ENCODE measurements at places on chromosomes 6 and 20.

DNA sequence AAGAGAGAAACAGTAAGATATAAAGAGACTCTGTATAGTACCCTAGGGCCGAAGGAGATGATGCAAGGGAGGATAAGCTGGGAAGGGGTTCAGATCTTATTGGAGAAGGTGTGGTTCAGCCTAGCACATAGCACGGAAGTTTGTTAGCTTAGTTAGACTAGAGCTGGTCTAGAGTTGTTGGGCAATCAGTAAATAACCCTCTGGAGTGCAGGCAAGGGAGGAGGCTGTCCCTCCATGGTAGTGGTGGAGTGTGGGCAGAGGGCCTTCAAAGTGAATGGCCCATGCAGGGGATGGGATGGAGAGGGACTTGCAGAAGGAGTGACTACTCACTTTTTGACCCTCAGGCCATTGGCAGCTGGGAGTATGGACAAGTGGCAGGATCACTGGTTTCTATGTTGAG is 20.0 kb downstream of the TULP4 start:
- no peak for DNase-seq

- no peak for DNase-seq
Measured at GRCh38 chr20:34634392-34634791, 42.5 kb downstream of the PIGU start.

DNA sequence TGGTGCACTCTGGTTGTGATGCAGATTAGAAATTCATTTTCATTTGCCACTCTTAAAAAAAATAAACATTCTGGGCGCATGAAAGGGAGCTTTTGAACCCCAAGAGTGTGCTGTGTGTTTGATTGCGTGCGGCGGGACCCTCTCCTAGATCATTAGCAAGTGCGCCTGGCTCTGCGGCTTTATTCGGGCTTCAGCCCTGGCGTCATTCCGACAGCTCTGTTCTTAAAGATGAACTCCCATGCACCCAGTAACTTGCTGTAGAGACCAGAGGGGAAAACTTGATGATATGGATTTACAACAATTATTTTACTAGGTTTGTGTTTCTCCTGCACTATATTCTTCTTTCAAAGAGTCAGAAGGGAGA is 48.9 kb upstream of the ARMC2 start:
- DNase-seq = no peak

GRCh38 chr20:13458860-13459451 is 179.8 kb downstream of the TASP1 start:
- DNase-seq = no peak

DNA sequence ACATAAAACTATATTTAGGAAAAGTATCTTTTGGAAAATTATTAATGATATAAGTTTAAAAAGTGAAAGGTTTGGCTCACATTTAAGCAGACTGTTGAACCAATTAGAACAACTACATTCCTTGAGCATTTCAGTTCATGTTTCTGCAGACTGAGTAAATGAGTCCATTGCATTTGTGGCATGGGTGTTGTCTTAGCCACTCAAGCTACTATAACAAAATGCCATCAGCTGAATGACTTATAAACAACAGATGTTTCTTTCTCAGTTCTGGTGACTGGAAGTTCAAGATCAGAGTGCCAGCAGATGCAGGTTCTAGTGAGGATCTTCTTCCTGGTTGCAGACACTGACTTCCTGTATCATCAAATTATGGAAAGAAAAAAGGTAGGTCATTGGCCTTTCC is 67.1 kb upstream of the SLC2A12 start:
- DNase-seq = no peak

DNA sequence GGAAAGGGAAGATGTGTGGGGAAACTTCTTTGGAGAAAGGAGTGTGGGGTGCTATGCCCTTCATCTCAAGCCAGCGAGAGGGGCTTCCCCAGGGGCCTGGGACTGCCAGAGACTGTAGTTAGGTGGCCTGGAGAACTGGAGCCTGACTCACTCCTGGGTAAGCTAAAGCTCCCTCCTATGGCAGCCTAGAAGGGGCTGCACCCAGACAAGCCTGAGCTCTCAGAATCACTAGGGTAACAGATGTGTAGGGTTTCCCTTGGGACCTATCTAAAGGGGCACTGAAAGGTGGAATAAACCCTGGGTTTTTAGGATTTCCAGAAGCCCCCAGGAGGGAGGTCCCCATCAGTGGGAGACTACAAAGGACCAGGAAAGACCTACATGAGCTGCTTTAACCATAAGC is 1.6 kb upstream of the ARMC2 start:
- no peak for DNase-seq

DNA sequence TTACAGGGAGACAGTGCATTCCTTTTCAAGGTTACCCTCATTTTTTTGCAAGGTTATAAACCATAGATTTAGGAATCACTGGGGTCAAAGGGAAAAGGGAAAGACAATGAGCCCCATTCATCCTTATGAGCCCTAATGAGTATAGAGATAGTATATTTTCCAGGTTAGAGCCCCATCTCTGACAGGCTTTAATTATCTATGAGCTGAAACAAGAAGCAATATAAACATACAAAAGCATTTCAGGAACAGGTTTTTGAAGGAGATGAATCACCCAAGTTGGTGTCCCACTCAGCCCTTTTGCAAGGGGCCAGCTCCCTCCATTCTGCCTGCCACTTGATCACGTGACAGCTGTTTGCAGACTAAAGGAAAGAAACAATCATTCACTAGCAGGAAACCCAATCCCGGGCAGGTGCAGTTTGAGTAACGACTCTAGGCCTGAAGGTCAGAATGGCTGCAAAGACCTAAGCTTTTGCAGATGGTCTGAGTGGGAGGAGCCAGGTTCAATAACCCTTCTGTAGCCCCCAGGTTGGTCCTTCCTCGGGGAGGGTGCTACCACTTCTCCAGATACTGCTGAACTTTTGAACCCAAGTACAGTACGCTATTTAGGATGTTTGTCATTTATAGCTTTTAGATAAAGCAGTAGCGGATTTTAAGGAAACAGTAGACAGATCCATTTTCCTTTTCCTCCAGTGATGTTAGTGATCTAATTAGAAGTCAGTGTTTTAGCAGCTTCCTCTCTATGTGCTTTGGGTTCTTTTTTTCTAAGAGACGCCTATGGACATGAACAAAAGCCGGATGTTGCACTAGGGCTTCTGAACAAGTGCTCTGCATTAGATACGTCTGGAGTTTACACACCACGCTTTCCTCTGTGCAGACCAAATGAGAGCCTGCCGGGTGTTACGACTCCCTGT is 253.2 kb downstream of the SOX4 start:
- no peak for DNase-seq

GRCh38 chr6:38555606-38556005 is 84.1 kb downstream of the BTBD9 start:
- no peak for DNase-seq

- no peak for DNase-seq
Measured at GRCh38 chr6:129211626-129212025, 328.7 kb downstream of the LAMA2 start.

- DNase-seq = no peak
Measured at GRCh38 chr20:10563935-10564492, 109.8 kb downstream of the JAG1 start.

Data from stimulated activated CD8-positive, alpha-beta memory T cell treated with anti-CD3 and anti-CD28 coated beads, Interleukin-7, amount 100 ng/mL, for 24 hours (primary cell).